ENCODE measurements at places on chromosomes 5 and 9. TPM values are rescaled to one million over a fixed set of nuclear protein-coding genes. Genes with fewer than 3 reads are reported as not detected.

DNA sequence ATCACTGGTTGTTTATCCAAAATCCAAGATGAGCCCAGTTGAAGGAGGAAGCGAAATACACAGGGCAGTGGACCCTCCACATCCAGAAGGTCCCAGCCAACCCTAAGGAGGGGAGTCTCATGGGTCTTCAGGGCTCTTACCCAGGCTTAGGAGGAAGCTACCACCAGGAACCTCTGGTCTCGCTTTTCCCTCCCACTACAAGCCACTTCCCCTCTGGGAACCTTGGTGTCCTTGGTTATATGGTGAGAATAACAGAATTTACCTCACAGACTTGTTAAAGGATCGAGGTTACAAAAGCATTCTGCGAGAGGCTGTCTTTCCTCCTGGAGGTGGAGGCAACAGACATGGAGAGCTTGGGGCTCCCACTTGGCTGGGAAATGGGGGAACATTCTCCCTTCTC, 3.4 kb downstream of the HIGD2A start:
- H3K27me3 ChIP-seq: no peaks in the 10 kb centered on the region
- no peak for DNase-seq
- H3K27ac ChIP-seq: peak overlapping the region; percentile 72
- H3K4me1 ChIP-seq: peaks cover 22% of the 10 kb centered on the region

Gene ENTREP1
- total RNA-seq: 0.77 TPM

Gene SOHLH1
- total RNA-seq: not detected

DNA sequence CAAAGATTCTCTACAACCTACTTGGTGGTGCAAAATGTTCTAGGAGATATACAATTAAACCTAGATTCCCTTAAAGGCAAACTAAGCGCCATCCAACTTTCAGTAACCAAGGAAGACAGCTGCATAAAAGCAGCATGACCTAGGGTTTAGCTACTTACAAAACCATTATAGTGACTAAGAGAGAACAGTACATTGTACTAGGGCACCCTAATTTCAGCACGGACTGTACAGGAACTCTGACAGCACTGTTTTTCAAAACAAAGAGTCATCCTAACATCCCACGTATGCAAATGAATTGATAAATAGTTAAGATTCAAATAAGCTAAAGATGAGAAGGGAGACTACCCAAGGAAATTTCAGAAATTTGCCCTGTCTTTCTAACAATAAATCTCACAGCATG, 30.0 kb downstream of the STRBP start:
- H3K27ac ChIP-seq: no peak overlapping the region
- no peaks in the 10 kb centered on the region for H3K27me3 ChIP-seq
- H3K36me3 ChIP-seq: peaks cover 6% of the 10 kb centered on the region
- peaks cover 16% of the 10 kb centered on the region for H3K4me1 ChIP-seq
- H3K4me3 ChIP-seq: no peak overlapping the region

Gene TSSK1B
- not detected for total RNA-seq

Gene ANKDD1B
- 0.57 TPM for total RNA-seq

Gene DMRTA1
- 0.42 TPM for total RNA-seq

DNA sequence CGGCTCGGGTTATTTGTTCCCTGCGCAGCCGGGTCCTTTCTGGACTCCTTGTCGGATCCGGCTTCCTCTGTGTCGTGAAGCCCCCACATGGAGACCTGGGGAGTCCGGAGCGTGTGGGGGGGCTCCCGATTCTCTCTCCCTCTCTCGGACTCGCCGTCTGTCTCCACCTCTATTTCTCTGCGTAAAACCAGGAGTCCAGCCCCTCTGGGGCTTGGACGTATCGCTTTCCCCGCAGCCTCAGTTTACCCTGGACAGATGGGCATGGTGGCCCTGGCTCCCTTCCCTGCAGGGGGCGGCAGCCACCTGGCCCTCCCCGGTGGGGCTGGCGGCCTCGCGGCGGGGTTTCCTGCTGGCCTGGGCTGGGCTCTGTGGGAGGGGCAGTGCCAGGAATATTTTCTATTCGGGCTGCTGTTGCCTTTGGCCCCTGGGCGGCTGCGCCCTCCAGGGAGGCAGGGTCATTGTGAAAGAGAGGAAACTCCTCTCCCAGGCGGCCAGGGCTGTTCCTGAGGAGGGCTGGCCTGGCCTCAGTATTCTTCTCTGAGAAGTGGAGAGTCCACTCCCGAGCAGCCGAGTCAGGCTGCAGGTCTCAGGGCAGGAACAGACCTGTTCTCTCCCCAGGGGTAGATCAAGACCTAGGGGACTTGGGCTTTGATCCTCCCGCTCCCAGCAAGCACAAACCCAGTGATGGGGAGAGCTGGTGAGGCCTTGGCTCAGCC, 665 bp downstream of the ASS1 start:
- H3K27me3 ChIP-seq: peaks cover 42% of the 10 kb centered on the region

Gene PLCXD3
- not detected for total RNA-seq

Gene TMED7
- total RNA-seq: 53.7 TPM

Gene KCNV2
- total RNA-seq: not detected

- peaks cover 20% of the 10 kb centered on the region for H3K27me3 ChIP-seq
- H3K4me3 ChIP-seq: peak overlapping the region; percentile 90
- peaks cover 23% of the 10 kb centered on the region for H3K4me1 ChIP-seq
- no peak overlapping the region for H3K27ac ChIP-seq
These were observed 335 bp downstream of the GALNT12 start for GRCh38 chr9:98807814-98808195.

DNA sequence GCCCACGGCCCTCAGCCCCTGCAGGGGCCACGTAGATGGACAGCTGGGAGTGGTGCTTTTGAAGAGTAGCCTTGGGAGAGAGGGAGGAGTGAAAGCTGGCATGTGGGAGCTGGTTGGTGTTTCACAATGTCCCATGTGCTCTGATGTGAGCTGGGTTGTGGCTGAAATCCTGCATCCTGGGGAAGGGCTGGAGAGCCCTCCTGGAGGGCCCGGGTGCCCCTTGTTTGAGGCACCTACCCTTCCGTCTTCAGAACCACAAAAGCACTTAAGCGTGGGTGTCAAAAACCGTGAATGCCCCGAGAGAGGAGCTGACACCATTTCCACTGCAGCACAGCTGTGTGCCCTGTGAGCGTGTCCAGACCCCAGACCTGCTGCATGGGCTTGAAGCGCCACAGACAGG, 199.1 kb upstream of the ZNF618 start:
- peaks cover 6% of the 10 kb centered on the region for H3K4me1 ChIP-seq
- H3K27ac ChIP-seq: no peak overlapping the region
- H3K36me3 ChIP-seq: peaks cover 9% of the 10 kb centered on the region
- peaks cover 82% of the 10 kb centered on the region for H3K27me3 ChIP-seq
- no peak overlapping the region for H3K4me3 ChIP-seq

- no peak overlapping the region for H3K27ac ChIP-seq
- DNase-seq: no peak
- no peaks in the 10 kb centered on the region for H3K36me3 ChIP-seq
- no peak overlapping the region for H3K4me3 ChIP-seq
- no peaks in the 10 kb centered on the region for H3K27me3 ChIP-seq
- H3K4me1 ChIP-seq: no peaks in the 10 kb centered on the region
These were observed 365.7 kb downstream of the SPATA31D1 start for GRCh38 chr9:82354279-82354659.

DNA sequence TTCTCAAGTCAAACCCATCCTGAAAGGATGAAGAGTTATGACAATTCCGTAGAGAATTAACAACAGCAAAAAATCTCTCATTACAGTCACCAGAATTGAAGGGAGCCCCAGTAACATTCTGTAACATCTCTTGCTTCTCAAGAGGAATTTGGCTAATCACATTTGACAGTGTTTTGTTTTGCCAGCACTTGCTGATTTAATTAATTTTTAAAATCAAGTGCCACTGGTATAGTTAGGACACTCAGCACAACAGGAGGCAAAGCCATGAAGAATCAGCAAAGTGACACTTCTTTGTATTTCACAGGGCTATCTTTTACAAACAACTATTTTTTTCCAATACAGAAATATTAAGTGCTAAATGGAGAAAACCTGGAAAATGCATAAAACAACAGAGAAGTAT, 152.8 kb downstream of the MCTP1 start:
- H3K27me3 ChIP-seq: no peaks in the 10 kb centered on the region
- no peak overlapping the region for H3K27ac ChIP-seq
- H3K4me1 ChIP-seq: no peaks in the 10 kb centered on the region
- H3K4me3 ChIP-seq: no peak overlapping the region
- DNase-seq: no peak
- no peaks in the 10 kb centered on the region for H3K36me3 ChIP-seq
